ENCODE measurements at places on chromosomes 16 and 17.

DNA sequence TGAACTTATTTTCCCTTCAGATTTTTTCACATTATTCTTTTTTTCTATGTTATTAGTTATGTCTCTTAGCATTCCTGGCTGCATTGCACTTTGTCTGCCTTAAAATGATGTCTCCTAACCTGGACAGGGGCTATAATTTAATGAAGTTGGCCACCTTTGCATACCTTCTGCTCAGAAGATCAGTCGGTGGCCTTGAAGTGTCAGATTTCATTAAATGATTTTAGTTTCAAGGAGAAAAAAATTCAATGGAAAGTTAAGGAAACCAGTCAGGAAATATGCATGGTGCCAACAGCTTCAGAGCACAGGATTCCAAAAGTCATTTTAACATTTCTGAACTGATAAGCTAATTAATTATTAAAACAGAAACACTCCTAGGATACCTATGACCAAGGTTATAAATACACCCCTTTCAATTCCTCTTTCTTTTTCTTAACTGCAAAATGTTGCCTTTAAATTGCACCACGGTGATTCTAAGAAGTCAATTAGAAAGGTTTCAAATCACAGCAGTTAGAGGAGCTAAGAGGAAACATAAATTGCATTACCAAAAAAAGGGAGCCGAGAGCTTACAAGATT is 533.4 kb downstream of the KCNJ2 start:
- no peak for DNase-seq
- no peaks in the 10 kb centered on the region for H3K36me3 ChIP-seq
- no peaks in the 10 kb centered on the region for H3K4me1 ChIP-seq
- no peak overlapping the region for H3K4me3 ChIP-seq
- H3K27ac ChIP-seq = no peak overlapping the region

- no peak for DNase-seq
- no peaks in the 10 kb centered on the region for H3K4me1 ChIP-seq
- no peak overlapping the region for H3K4me3 ChIP-seq
- H3K27me3 ChIP-seq = no peaks in the 10 kb centered on the region
- H3K27ac ChIP-seq = no peak overlapping the region
These were observed 6.9 kb upstream of the ELAC2 start for GRCh38 chr17:13024526-13025257.

GRCh38 chr17:7552621-7553051 is 3.8 kb downstream of the TNFSF12 start:
- H3K4me1 ChIP-seq = peaks cover 31% of the 10 kb centered on the region
- no peak overlapping the region for H3K27ac ChIP-seq
- no peak for DNase-seq
- H3K4me3 ChIP-seq = no peak overlapping the region
- no peaks in the 10 kb centered on the region for H3K27me3 ChIP-seq
- H3K36me3 ChIP-seq = no peaks in the 10 kb centered on the region

- peaks cover 13% of the 10 kb centered on the region for H3K4me1 ChIP-seq
- H3K27ac ChIP-seq = peak overlapping the region; percentile 42
- no peaks in the 10 kb centered on the region for H3K36me3 ChIP-seq
- DNase-seq = no peak
These were observed 30.7 kb upstream of the MED9 start for GRCh38 chr17:17445925-17446665.

DNA sequence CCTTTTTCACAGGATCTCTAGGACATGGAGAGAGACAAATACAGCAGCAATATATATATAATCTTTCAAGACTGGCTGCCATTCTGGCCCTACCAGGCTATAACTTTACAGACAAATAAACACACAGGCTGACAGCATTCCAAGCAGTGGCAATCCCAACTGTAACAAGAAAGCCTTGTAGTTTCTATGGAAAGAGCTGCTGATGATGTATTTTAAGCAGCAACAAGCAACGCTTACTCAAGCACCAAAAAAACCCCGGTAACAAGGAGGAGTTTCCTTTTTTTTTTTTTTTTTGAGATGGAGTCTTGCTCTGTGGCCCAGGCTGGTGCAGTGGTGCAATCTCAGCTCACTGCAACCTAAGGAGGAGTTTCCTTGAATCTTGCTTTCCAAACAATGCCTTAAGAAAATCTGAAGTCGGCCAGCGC is 23.2 kb downstream of the LSM12 start:
- no peaks in the 10 kb centered on the region for H3K27me3 ChIP-seq
- no peaks in the 10 kb centered on the region for H3K36me3 ChIP-seq
- no peak overlapping the region for H3K27ac ChIP-seq
- DNase-seq = no peak
- peaks cover 40% of the 10 kb centered on the region for H3K4me1 ChIP-seq
- no peak overlapping the region for H3K4me3 ChIP-seq

Data from vagina (tissue), 2 donors.